ENCODE measurements at places on chromosomes 6 and 20.
A peak's percentile ranks its signal among the peaks of the same experiment; 100 is the strongest.

GRCh38 chr6:162337412-162337811 is 390.2 kb downstream of the PRKN start:
- H3K27ac ChIP-seq = no peak overlapping the region
- no peaks in the 10 kb centered on the region for H3K4me1 ChIP-seq
- no peak overlapping the region for H3K4me3 ChIP-seq
- peaks cover 2% of the 10 kb centered on the region for H3K36me3 ChIP-seq

GRCh38 chr6:7188492-7188891 is 80.7 kb downstream of the RREB1 start:
- no peak overlapping the region for H3K27ac ChIP-seq
- H3K36me3 ChIP-seq = peaks cover 49% of the 10 kb centered on the region
- H3K4me3 ChIP-seq = no peak overlapping the region
- no peaks in the 10 kb centered on the region for H3K27me3 ChIP-seq
- H3K4me1 ChIP-seq = peaks cover 5% of the 10 kb centered on the region

DNA sequence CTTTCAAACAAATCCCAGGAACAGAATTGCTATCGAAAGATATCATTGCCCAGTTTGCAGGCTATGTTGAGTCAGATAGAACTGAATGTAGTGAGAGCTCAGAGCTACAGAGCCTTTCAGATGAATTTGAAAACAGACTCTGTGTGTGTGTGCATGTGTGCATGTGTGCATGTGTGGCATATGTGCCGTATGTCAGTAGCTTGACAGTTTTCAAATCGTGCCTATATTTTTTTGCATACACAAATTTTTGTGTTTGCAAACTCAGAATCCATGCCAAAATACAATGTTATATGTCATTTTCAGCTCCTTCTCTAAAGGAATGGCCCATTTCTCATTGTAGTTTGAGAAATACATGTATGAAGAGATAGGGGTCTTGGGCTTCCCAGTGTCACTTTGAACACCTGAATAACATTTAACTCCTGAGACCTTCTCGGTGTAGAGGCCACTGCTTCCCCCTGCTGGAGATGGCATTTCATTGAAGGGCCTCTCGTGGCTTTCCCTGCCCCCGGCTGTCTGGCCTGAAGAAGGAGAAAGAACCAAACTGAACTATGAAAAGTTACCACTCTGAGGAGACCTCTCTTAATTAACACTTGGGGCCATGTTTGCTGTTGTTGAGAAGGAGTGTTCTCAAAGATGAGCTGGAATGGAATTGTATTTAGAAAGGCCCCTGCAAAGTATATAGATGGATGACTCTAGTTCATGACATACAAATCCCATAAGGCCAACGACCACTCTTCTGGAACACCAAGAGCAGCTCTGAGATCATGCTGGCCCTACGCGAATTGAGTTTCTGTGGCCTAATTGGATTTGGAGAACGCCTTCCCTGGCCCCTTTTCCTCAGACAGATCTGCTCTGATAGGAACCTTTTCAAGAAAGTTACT is 58.7 kb downstream of the VAPB start:
- peaks cover 29% of the 10 kb centered on the region for H3K36me3 ChIP-seq
- no peaks in the 10 kb centered on the region for H3K27me3 ChIP-seq
- peak; percentile 30 for DNase-seq
- peaks cover 1% of the 10 kb centered on the region for H3K4me1 ChIP-seq

GRCh38 chr20:9989066-9989724 is 45.6 kb upstream of the ANKEF1 start:
- no peak overlapping the region for H3K4me3 ChIP-seq
- no peaks in the 10 kb centered on the region for H3K4me1 ChIP-seq

DNA sequence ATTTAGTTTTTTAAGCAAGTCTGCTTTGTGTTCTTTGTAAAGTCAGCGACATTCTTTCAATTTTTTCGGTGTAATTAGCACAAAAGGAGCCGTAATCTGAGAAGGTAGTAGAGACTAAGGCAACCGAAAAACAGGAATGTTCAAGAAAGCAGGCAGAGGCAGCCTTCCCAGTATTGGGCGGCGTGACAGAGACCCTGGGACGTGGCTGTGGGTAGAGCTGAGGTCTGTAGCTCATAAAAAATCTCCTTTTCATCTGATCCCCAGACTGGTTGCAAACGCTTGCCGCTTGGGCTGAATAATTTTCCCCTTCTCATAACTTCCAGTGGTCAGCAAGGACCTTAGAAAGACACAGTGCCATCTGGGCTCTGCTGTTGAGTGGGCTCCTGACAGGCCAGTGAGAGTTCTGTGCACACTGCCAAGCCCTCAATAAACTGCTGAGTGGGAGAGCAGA is 30.8 kb downstream of the GNAS start:
- H3K27ac ChIP-seq = no peak overlapping the region
- H3K4me1 ChIP-seq = no peaks in the 10 kb centered on the region
- H3K4me3 ChIP-seq = no peak overlapping the region
- no peak for DNase-seq
- peaks cover 3% of the 10 kb centered on the region for H3K36me3 ChIP-seq
- H3K27me3 ChIP-seq = peaks cover 8% of the 10 kb centered on the region

GRCh38 chr6:40125680-40126394 is 191.6 kb upstream of the MOCS1 start:
- H3K27me3 ChIP-seq = peaks cover 4% of the 10 kb centered on the region
- H3K36me3 ChIP-seq = no peaks in the 10 kb centered on the region
- H3K4me3 ChIP-seq = no peak overlapping the region
- no peak for DNase-seq
- no peaks in the 10 kb centered on the region for H3K4me1 ChIP-seq
- no peak overlapping the region for H3K27ac ChIP-seq

DNA sequence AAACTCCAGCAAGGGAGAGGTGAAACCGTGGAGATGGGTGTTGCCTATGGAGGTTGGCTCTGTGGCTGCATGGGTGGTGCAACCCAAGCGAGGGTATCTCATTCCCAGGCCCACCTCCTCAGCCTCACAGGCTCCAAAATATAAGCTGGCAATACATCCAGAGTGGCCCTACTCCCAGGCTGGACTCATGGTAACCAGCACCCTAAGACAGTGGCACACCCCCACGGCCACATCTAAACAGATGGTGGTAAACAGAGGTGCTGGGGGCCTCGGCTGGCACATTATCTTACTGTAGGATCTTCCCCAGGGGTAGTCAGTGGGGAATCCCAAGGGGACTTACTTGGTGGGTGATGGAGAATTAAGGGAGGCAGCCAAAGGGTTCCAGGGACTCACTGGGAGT is 33.7 kb upstream of the CCND3 start:
- H3K4me1 ChIP-seq = peaks cover 56% of the 10 kb centered on the region
- peak overlapping the region; percentile 84 for H3K27ac ChIP-seq
- no peak for DNase-seq
- no peaks in the 10 kb centered on the region for H3K27me3 ChIP-seq
- H3K36me3 ChIP-seq = peaks cover 55% of the 10 kb centered on the region

DNA sequence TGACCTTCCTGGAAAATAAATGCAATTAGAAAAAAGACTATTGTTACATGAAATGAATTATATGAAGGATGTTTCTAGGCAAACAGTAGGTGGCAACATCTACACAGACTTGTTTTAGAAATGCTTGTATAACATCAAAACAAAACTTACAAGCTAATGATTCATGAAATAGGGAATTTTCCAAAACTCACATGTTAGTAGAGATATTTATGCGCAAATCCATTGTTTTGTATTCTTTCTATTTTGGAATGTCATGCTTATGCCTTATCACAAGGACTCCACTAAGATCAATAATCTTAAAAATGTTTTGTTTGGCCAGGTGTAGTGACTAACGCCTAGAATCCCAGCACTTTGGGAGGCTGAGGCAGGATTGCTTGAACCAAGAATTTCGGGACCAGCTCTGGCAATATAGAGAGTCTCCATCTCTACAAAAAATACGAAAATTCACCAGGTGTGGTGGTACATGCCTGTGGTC is 32.3 kb upstream of the LGSN start:
- peak overlapping the region; percentile 18 for H3K27ac ChIP-seq
- DNase-seq = no peak
- H3K4me1 ChIP-seq = peaks cover 4% of the 10 kb centered on the region
- no peaks in the 10 kb centered on the region for H3K27me3 ChIP-seq

DNA sequence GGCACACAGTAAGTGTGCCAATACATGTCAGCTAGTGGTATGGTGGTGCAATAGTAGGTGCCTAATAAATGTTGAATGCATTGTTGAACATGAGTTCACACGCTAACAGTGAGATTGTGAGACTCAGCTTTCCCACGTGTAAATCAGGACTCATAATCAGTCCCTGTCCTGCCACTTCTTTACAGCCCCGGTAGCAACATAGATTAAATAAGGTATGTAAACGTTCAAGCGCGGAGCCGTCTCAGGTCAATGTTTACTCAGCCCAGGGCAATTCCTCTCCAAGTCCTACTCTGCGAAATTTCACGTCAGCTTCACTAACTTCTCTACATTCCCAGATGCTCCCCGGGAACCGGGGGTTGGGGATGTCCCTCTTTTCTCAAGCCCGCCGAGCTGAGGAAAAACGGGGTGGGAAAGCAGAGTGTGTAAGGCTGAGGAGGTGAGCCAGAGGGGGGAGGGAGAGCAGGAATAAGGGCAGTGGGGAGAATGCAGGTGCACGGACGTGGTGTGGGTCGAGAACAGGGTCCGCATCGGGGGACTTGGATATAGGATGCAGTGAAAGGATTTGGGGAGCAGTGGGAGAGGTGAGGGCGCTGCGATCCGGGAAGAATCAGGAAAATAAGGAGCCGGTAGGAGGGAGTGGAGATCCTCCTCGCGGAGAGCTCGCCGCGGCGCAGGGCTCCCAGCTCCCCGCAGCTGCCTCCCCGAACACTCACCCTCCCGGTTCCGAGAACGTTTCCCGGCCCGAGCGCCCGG is 544 bp upstream of the TP53INP2 start:
- H3K27ac ChIP-seq = peak overlapping the region; percentile 100
- DNase-seq = peak; percentile 23
- peaks cover 63% of the 10 kb centered on the region for H3K36me3 ChIP-seq
- H3K4me3 ChIP-seq = peak overlapping the region; percentile 99
- peaks cover 21% of the 10 kb centered on the region for H3K4me1 ChIP-seq

DNA sequence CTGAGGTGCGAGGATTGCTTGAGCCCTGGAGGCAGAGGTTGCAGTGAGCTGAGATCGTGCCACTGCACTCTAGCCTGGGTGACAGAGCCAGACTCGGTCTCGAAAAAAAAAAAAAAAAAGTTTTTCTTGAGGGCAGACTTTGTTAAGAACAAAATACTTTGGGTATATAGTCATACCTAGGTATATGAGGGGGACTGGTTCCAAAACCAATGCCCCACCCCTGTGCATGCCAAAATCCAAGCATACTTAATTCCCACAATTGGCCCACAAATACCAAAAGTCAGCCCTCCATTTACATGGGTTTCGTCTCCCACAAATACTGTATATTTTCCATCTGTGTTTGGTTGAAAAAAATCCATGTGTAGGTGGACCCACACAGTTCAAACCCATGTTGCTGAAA is 119.9 kb downstream of the INSM1 start:
- no peaks in the 10 kb centered on the region for H3K4me1 ChIP-seq
- H3K27ac ChIP-seq = no peak overlapping the region
- DNase-seq = no peak
- H3K4me3 ChIP-seq = no peak overlapping the region
- H3K36me3 ChIP-seq = peaks cover 17% of the 10 kb centered on the region
- no peaks in the 10 kb centered on the region for H3K27me3 ChIP-seq

DNA sequence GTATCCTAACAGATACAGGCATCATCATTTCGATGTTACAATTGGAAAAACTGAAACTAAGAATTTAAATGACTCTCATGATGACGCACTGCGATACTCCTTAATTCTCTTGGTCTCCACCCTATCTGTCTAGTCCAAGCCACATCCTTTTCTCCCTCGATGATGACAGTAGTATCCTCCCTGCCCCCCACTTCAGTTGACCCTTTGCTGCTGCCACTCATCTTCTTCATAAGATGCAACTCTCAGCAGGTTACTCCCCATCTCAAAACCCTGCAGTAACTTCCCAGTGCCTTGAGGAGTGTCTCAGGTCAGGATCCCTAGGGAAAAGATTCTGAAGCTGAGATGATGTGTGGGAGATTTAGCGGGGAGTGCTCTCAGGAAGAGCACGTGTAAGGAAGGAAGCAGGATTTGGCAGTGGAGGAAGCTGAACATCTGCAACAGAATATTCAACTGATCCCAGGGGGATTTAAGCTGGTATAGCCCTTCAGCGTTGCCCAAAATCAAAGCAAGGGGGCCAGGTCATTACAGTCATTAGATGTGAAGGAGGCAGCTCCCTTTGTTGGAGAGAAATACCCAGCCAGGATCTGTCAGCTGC is 16.1 kb downstream of the JPH2 start:
- no peak overlapping the region for H3K4me3 ChIP-seq
- no peak for DNase-seq
- H3K27me3 ChIP-seq = peaks cover 71% of the 10 kb centered on the region
- no peaks in the 10 kb centered on the region for H3K36me3 ChIP-seq
- no peaks in the 10 kb centered on the region for H3K4me1 ChIP-seq
- no peak overlapping the region for H3K27ac ChIP-seq

DNA sequence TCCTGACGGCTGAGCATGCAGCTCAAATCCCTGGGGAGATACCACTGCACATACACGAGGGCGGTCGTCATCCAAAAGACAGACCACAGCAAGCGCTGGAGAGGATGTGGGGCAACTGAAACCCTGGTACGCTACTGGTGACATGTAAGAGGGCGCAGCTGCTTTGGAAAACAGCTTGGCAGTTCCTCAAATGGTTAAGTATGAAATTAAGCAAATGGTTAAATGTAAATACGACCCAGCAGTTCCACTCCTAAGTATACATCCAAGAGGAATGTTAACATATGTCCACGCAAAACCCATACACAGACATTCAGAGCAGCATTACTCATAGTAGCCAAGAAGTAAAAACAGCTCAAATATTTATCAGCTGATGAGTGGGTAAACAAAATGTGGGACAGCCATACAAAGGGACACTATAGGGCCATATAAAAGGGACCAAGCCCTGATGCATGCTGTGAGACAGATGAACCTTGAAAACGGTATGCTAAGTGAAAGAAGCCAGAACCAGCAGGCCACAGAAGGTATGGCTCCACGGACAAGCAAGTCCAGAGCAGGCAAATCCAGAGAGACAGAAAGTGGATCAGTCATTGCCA is 38.5 kb downstream of the RIPOR3 start:
- H3K27me3 ChIP-seq = peaks cover 27% of the 10 kb centered on the region
- H3K27ac ChIP-seq = no peak overlapping the region
- no peaks in the 10 kb centered on the region for H3K36me3 ChIP-seq

DNA sequence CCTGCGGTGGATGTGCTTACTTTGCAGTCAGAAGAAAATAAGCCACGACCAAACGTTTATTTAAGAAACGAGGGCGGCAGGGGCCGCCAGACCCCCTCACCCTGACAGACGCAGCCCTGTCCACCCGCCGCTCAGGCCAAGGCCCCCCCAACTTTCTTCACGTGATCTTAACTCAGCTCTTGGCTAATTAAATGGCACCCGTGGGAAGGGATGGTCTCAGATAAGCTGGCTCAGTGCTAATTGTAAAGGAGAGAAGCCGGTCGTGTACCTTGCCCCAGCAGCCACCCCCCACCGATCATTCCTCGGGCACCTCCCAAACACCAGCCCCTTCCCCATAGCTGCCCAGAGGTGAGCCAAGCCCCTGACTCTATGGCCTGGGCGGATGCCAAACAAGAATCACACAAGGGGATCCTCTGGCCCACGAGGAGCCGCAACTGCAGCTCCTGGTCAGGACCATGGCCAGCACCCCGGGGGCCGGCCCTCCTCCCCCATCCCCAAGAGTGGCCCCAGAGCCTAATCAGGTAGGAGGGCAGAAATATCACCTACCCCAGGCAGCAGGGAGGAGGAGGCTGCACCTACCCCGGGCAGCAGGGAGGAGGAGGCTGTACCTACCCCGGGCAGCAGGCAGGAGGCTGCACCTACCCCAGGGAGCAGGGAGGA is 11.2 kb downstream of the KCNQ2 start:
- peaks cover 5% of the 10 kb centered on the region for H3K36me3 ChIP-seq
- DNase-seq = no peak
- H3K4me1 ChIP-seq = no peaks in the 10 kb centered on the region
- H3K27ac ChIP-seq = no peak overlapping the region
- peaks cover 47% of the 10 kb centered on the region for H3K27me3 ChIP-seq

Data from effector memory CD8-positive, alpha-beta T cell (primary cell).